ENCODE measurements at places on chromosomes 4 and X.

GRCh38 chr4:169745291-169745690 is 12.5 kb downstream of the HPF1 start:
- no peak for DNase-seq

- DNase-seq: no peak
Measured at GRCh38 chr4:4724321-4724720, 135.1 kb upstream of the MSX1 start.

- no peak for DNase-seq
Measured at GRCh38 chr4:84631573-84631972, 48.6 kb downstream of the CDS1 start.

- no peak for DNase-seq
Measured at GRCh38 chrX:10314530-10315104, 157.8 kb downstream of the CLCN4 start.
